Fibroblast of lung (primary cell): ENCODE measurements at places on chromosomes 6 and 20.

- DNase-seq, result peak; percentile 99
Observed at GRCh38 chr6:44489910-44490604, 102.6 kb downstream of the CDC5L start.

GRCh38 chr20:10674684-10675449 lies 1.1 kb upstream of the JAG1 start:
- peak; percentile 71 for DNase-seq

- DNase-seq, result no peak
Observed at GRCh38 chr6:118953391-118953790, 18.4 kb upstream of the MCM9 start.

- no peak for DNase-seq
Observed at GRCh38 chr6:111866857-111867256, 6.4 kb downstream of the FYN start.

GRCh38 chr6:125764121-125764671 lies 14.8 kb downstream of the HEY2 start:
- no peak for DNase-seq

GRCh38 chr6:55895972-55896730 lies 20.8 kb upstream of the BMP5 start:
- no peak for DNase-seq

DNA sequence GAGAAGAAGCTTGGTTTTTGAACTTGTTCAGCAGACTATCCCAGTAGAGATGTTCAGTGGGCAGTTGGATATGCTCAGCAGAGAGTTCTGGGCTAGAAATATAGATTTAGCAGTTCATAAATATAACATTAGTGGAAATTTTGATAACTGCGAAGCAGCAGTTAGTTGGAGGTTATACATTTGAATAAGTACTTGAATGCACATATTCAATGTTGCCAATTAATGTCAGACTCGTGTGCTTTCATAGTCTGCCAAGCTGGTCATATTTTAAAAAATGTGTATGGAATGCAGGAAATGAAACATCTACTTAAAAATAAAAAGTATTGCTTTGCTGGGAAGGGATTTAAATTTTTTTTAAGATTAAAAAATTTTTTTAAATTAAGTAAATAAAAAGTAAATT lies 92.5 kb upstream of the E2F3 start:
- DNase-seq, result no peak

DNA sequence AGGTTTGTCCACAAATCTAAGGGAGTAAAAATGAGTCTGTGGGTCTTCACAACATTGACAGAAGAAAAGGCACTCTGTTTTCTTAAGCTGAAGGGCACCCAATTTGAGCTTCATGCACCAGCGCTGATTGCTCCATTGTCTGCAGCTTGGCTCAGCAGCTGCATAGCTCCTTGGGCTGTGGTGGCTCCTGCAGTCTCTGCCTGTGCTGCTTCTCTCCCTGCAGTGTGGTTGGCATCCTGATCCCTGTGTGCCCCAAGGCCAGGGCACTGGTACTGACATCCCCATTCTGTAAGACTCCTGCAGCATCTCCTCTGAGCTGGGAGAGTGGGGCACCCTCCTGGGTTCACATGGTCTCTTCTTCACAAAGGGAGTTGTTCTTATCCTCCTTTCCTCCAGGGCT lies 83.2 kb upstream of the B3GAT2 start:
- DNase-seq, result no peak

GRCh38 chr6:46453216-46453615 lies 38.0 kb downstream of the RCAN2 start:
- DNase-seq, result peak; percentile 72

DNA sequence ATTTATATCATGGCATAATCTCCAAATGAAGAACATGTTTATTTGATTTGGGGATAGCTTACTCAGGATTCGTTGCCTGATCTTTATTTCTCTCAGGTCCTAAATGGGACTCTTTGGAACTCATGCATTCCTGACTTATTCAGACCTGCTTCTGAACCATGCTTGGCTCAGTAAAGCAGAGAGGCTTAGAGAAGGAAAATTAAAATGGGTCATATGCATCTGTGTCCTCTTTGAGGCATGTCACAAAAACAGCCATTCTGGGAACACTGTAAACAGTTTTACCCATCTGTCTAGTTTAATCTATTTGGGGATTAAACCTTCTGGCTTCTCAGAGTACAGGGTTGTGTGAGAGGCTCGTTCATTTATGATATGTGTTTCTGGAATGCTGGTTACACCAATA lies 1017.3 kb downstream of the KIF16B start:
- DNase-seq, result no peak

DNA sequence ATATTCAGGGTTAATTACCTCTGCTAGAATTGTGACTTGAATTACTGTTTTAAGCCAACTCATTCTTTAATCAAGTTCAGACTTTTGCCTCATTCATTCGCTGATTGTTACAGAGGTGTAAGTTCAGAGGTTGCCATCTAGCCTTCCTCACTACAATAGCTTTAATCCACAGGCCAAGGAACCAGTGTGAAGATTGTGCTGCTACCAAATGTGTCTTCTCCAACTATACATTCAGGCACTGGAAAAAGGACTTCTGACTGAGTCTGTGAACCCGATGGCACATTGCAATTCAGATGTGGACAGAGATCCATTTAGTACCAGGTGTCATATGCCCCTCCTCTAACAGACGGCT lies 111.2 kb upstream of the ADGRF1 start:
- no peak for DNase-seq

- no peak for DNase-seq
Observed at GRCh38 chr6:52418606-52419005, 1.5 kb upstream of the EFHC1 start.

GRCh38 chr20:61918548-61918947 lies 147.1 kb downstream of the TAF4 start:
- DNase-seq, result no peak

DNA sequence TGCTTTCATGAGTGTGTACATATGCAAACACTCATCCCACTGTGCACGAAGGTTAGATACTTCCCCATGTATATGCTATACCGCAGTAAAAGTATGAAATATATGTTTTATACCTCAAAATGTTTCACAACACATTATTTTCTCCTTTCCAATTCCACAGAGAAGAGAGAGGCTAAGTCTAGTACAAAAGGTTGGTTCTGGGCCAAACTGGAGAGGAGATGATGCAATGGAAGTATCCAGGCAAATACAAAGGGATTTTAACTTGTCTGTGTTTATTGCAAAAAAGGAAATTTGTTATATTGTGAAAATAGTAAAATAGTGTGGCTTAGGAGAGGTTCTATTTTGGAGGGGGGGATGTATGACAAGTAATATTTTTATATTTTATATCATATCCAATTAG lies 112.6 kb downstream of the PLCB1 start:
- peak; percentile 84 for DNase-seq

GRCh38 chr6:43123461-43124314 lies 47.4 kb upstream of the SRF start:
- peak; percentile 27 for DNase-seq

GRCh38 chr6:128069188-128069587 lies 168.3 kb upstream of the THEMIS start:
- DNase-seq, result peak; percentile 80

DNA sequence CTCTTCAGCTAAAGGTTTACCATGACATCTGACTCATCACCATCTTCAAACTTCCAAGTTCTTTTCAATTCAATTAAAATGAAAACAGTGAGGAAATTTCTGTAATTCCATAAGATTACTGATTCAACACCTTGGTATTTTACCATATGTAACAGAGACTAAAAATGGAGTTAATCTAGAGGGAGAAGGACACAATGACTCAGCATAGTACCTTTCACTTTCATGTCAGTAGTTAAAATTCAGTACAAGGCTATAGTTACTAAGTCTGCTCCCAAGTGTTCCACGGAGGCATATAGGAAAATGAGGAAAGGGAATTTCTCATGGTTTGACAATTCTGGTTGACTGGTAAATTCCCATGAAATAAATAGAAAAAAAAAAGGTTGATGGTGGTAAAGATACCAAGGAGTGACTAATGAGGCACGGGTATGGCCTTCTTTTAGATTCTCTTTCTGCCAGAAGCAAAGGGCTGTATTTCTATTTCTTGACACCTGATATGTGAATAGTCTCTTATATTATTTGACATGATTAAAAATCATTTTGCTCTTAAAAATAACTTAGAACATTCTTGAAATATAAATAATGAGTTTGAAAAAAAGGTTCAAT lies 526.7 kb upstream of the ADGRB3 start:
- DNase-seq, result peak; percentile 51

DNA sequence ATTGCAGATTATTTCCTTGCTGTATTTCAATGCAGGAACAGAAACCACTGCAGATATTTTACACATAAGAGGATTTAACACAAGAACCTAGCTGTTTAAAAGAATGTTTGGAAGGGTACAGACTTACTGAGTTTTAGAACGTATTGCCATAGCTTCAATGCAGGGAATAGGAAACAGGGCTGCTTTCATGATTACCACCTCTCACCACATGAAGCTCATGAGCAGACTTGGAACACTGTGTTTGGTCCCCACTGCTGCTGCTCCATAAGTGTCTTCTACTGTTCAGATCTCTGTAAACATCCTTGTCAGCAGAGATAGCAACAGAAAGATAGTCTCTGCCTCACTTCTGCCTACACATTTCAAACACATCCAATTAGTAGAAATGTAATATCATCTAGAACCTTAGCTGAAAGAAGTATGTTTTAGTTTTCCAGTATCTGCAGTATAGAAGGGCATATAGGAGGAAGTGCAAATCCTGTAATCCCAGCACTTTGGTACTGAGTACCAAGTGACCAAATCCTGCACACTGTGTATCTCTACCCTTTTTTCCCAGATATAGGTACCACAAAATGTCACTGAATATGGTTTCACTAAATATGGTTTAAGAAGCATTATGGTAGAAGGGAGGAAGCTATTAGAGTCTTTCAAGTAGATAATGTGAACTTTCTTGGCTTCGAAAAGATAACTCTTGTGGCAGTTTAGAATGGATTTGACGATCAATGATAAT lies 51.9 kb downstream of the STXBP5 start:
- no peak for DNase-seq

DNA sequence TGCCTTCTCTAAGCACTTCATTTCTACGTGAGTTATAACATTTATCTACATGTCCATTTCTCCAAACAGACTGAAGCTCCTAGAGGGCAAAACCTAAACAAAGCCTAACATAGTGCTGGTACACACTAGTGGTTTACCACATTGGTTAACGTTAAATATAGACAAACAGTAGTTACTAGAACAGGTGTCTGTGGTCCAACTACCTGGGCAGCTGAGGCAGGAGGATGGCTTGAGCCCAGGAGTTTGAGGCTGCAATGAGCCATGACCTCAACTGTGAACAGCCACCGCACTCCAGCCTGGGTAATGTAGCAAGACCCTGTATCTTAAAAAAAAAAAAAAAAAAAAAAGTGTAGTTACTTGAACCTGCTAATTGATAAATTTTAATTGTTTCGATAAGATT lies 26.5 kb downstream of the PTPRK start:
- no peak for DNase-seq

DNA sequence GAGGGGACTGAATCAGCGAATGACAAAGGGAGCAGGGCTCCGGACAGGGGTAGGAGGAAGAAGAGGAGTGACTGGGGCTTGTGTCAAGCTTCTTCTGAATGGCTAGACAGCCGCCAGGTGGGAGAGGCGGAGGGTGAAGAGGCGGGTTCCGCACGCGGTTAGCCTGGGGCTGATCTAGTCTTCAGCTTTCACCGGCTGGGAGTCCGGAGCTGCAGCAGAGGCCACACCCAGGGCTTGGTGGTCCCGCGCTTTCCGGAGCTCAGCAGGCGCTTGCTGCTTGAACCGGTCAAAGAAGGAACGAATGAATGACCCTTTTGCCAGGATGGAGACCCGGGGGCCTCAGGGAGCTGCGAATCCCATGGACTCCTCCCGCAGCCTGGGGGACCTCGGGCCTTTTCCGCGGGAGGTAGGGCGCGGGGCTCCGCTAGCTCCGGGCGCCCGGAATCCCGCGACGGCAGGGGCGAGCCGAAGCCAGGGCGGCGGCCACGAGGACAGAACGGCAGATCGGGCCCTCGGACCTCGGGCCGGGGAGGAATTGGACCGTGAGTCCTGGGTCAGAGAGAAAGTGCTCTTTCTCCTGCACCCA lies at the start of gene C6orf141:
C6orf141 (plus strand) TSS at position 177 of the 586 bp plus-strand sequence; CDS start at position 302, 125 bp downstream.
- no peak for DNase-seq

DNA sequence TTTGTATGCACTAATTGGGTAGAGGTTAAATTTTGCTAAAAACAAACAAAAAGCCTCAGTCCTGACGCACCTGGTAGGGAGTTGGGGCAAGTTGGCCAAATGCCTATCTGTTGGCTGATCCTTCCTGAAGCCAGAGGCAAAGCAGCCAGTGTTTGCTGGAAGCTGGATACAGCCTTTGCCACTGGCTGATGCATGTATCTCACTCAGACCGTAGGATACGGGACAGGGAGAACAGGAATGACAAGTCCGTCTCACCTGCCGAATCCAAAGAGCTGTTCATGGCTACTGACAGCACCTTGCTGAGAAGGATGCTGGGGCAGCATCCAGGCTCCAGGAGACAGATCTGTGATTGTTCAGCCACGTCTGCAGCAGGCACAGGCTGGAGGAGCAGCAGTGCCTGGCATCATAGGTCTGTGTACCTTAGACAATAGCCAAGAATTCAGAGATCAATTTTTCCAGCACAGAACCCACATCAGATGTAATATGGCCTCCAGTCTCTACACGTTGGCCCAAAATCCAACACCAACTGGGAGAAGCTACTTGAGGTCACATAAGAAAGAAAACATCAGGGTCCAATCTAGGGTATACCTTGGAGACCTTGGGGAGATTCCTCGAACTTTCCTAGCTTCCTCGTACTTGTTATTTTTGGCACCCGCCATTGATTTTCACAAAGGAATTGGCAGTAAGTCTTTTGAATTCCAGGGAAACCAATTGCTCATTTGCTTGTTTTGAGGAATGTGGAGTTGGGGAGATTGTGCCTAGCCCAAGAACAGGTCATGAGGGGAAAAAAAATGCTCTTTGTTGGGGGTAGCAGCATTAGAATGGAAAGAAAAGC lies 108.5 kb upstream of the ARMC2 start:
- DNase-seq, result no peak

DNA sequence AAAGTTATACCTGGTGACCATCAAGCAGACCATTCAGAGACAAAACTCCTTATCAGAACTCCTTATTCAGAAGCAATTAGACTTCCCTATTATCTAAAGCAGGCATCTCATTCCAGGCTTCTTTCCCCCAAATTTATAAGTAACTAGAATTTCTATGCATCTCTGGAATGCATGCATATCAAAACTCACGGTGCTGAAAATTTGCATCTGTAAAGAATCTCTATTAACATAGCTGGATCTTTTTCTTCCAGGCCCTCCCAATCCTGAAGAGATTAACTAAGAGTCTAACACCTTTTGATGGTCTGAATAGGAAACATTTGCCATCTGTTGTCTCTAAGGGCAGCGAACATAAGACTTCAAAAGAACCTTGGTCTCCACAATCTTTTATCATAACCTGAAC lies 22.8 kb upstream of the SLC52A3 start:
- no peak for DNase-seq

DNA sequence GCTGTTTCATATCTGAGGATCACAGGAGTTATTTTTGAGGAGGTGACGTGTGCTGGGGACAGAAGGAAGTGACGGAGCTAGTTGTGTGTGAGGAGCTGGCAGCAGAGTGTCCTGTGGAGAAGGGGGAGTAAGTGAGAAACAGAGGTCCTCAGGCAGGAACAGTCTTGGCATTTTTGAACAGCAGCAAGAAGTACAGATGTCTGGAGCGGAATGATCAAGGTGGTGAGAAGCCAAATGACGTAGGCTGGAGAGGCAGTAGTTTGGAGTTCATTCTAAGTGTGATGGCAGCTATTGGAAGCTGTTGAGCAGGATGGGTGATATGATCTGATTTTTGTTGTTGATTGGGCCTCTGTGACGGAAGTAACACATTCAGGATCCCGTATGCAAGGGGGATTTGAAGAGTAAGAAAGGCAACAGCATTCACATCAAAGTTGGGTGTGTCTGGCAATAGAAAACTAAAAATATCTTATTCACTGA lies 52.3 kb downstream of the SOBP start:
- DNase-seq, result no peak

GRCh38 chr6:7784706-7785105 lies 58.8 kb downstream of the BMP6 start:
- DNase-seq, result no peak
